Mucosa of descending colon (tissue), 3 donors: ENCODE measurements at places on chromosomes 7 and 10. TPM values are rescaled to one million over a fixed set of nuclear protein-coding genes. Genes with fewer than 3 reads are reported as not detected.

GRCh38 chr10:123687758-123688157 is 21.6 kb downstream of the GPR26 start:
- DNase-seq = no peak

DNA sequence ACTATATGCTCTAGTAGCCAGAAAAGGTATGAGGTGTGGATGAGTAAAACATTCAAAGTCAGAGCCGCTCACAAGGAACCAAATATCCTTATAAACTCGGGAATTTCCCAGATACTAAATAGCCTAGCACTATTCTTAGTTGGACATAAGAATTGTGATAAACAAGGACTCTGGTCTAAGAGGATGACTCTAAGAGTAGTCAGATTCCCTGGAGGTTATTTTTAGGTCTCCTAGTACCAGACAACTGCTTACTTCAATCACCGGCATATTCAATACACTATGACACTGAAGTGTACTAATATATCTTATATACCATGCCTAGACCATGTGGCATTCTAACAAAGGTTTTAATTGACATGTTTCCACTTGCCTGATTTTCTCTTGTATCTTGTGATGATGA is 56.5 kb downstream of the LMBR1 start:
- DNase-seq = no peak

GRCh38 chr7:128841171-128841690 is 11.0 kb downstream of the FLNC start:
- peak; percentile 73 for DNase-seq

DNA sequence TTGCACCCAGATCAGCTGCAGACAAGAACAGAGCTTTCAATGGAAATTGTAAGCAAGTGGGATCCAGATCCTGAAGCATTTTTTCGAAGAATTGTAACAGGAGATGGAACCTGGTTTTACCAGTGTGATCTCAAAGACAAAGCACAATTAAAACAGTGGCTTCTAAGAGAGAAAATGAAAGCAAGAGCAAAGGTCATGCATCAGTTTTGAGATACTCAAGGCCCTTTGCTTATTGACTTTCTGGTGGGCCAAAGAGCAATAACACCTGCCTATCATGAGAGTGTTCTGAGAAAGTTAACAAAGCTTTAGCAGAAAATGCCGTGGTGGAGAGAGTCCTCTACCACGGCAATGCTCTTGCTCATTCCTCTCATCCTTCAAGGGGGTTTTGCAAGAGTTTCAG is 194.8 kb downstream of the TMEM178B start:
- DNase-seq = no peak

- DNase-seq = no peak
Measured at GRCh38 chr7:78420001-78420400, 621.4 kb downstream of the PHTF2 start.

DNA sequence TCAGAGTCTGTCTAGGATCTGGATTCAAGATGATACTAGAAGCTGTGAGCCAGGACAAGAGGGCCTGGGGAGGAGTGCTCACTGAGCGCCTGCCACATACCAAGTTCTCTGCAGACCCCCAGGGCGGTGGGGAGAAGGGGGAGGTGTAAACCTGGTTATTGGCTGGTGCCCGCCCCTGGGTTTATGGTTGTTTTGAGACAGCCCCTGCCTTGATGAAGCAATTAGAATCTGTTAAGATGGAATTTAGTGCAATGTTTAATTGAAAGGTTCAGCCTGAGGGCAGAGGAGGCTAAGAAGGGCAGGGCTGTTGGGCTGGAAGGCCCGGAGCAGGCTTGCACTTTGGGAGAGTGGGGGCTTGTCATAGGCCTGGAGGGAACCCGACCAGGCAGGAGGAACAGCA is 42.7 kb downstream of the PRF1 start:
- DNase-seq = no peak

DNA sequence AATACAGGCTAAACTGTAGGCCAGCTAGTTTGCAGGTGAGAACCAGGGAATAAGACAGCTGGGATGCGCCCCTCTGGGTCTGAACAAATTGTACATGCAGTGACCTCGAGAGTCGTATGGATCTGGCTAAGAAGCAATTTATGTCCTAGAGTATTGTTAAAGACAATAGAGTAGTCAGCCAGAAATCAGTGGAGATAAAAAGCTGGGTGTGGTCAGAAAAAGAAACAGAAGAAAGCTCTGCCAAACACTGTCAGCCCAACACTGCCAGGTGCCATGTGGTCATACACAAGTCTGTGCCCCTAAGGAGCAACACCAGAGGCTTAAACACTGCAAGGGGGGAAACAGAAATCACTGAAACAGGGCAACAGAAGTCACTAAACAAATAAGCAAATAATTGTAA is 62.2 kb downstream of the CNOT4 start:
- DNase-seq = no peak

DNA sequence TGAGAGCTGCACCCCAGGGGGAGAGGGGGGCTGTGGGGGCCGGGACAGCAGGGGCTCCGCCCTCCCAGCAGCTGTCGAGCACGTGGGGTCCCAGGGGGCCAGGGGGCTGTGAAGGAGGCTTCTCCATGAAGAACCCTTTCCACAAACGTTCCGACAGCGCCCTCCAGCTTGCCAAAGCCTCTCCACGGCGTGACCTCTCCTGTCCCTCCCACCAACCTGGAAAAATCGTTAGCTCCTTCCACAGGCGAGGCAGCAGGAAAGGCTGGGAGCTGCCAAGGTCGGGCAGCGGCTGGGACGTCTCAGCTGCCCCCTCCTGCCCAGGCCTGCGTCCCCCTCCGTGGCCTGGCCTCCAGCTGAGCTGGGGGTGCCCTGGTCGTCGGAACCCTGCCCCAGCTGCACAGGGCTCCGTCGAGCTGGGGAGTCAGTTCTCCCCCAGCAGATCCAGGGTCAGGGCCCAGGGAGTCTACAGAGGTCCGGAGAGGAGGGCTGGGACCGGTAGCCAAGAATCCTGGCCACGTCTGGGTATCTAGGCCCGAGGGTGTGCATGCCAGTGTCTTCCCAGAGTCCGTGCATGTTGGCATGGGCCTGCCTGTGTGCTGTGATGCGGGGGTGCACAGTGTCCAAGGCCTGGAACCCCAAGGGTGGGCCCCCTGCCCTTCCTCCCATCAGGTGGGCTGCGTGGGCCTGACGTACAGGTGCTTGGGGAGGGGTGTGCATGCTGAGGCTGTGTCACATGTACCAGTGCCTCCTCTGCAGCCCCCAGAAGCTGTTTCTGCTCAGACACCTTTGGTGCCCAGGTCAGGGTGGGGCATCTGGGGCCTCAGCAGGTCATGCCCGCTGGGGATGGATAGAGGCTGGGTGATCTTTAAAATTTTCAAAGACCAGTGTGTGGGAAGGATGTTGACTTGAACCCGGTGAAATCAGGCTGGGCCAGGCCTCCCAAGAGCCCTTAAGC is 66.5 kb downstream of the UNCX start:
- no peak for DNase-seq

DNA sequence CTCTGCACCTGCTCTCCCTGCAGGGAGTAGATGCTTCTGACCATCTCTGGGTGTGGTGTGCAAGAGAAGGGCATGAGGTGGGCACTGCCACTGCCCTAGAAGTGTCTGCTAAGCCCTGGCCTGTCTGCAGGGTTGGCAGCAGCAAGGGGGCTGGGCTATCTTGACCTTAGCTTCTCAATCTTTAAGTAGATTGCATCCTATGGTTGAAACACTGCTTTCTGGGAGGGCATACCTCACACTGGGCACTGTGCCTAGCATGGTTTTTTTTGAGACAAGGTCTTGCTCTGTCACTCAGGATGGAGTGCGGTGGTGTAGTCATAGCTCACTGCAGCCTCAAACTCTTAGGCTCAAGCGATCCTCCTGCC is 54.9 kb downstream of the CLIP2 start:
- no peak for DNase-seq

DNA sequence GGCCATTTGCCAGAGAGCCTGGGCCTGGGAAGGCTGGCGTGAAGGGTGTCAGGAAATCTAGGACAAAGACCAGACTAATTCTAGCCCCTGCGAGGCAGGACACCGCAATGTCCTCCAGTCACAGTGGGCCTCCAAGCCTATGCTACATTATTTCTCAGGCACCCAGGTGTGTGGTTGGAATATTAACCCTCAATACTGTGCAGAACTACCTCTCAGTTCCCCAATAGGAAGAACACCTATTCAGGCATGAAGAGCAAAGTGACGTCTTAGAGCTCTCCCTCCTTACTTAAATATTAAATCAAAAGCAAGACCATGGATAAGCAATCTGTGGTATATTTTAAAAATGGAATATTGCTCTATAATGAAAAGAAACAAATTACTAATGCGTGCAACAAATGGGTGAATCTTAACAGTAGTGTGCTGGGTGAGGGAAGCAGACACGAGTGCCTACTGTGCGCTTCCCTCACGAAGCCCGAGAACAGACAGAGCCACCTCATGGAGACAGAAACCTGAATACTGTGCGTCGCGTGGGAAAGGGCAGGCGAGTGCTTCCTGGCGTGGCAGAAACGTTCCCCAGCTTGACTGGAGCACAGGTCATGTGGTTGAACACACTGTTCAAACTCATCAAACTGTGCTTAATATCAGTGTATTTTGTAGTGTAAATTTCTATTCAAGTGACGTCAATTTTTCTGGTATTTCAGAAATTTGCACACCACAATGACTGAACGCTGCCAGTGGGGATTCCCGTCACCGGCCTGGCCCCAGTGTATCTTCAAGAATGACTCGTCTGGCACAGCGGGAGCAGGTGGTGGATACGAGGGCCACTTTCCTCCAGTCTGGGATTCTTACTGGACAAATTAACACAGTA is 15.5 kb upstream of the PTPRN2 start:
- no peak for DNase-seq

DNA sequence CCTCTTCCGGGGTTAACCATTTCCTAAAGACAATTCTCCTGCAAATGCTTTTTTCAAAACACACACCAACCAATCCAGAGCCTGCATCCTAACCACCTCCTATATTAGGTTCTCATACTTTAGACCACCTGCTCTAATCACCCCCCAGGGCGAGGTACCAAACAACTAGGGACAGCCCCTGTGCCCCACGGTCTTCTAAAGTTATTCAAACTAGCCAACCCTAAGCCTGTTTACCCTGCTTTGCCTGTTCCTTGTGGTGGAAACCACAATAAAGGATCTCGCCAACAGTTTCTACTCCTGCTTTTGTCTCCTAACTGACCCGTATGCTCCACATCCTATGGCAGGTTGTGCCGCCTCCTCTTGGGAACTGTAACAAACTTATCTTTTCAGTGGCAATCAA is 21.1 kb downstream of the SP4 start:
- DNase-seq = no peak

- peak; percentile 70 for DNase-seq
Measured at GRCh38 chr7:40232242-40232893, 97.6 kb downstream of the SUGCT start.

GRCh38 chr7:114623146-114623545 is 208.5 kb downstream of the FOXP2 start:
- no peak for DNase-seq

DNA sequence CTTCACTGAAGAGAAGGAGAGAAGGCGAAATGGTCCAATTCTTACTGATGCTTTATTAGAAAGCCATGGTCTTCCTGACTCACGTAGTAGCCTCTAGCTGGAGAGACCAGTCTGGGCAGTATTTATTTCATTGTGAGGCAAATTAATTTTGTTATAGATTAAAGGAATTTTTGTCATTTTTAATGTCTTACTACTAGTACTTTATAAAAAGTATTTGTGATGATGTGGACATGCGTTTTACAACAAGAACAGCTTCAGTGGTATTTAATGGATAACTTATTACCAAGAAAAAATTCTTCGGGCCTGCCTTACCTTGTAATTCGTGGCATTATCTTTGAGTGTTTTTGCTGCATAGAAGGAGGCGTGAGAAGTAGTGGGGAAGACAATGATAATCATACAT is 339.4 kb upstream of the SHH start:
- no peak for DNase-seq

DNA sequence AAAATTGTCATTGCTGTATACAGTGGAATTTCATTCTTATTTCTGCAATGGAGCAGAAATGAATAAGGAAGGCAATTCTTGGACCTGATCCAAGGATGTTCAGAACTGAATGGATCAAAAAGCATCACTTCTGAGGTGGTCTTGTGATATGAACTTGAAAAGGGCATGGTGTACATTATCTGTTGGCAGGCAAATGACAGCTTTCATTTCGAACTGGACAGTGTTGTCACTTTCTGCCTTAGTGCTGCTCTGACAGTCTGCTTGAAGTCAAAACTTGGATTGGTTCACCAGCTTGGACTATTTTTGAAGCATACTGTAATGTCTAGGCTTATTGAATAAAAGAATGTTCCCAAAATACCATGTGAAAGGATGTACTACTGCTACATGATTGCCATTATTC is 52.0 kb downstream of the VCL start:
- DNase-seq = no peak

GRCh38 chr10:128300290-128300824 is 174.1 kb upstream of the MKI67 start:
- DNase-seq = no peak

GRCh38 chr7:111642373-111642772 is 80.1 kb upstream of the IMMP2L start:
- no peak for DNase-seq

DNA sequence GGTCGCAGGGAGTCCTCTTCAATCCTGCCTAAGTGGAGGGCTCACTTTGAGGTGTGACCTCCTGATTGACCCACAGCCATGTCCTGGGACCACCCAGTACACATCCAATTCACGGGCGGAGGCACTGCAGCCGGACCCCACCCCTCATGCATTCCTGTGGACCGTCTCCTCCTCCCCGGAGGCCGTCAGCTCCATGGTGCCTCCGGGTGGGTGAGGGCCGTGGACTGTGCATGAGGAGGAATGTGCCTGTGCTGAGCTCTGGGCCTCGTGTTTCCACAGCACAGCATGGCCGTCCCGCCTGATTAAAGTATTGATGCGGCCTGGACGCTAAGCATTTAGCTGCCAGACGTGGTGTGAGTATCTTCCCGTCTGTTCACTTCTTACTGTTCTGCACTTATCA is 52.8 kb downstream of the CFAP46 start:
- peak; percentile 6 for DNase-seq

GRCh38 chr7:34544621-34545020 is 113.4 kb upstream of the NPSR1 start:
- no peak for DNase-seq

- DNase-seq = no peak
Measured at GRCh38 chr7:151951672-151952338, 4.4 kb upstream of the GALNTL5 start.

TMUB1 gene
- total RNA-seq = 60.8 TPM

PAX4 gene
- total RNA-seq = 0.96 TPM

POLR2J3 gene
- 23.7 TPM for total RNA-seq

SKIDA1 gene
- 2.4 TPM for total RNA-seq

MMD2 gene
- not detected for total RNA-seq

NOS3 gene
- 2.5 TPM for total RNA-seq

MOGAT3 gene
- 58.3 TPM for total RNA-seq

NUTM2E gene
- total RNA-seq = not detected

DRGX gene
- total RNA-seq = 0.35 TPM

SRRM3 gene
- 0.67 TPM for total RNA-seq

DIP2C gene
- total RNA-seq = 72.0 TPM

MDH2 gene
- total RNA-seq = 246 TPM

ERLIN1 gene
- total RNA-seq = 33.4 TPM
